ENCODE measurements at places on chromosomes 5 and 9.

GRCh38 chr5:140037012-140037411 is 6.1 kb downstream of the NRG2 start:
- no peak for DNase-seq

DNA sequence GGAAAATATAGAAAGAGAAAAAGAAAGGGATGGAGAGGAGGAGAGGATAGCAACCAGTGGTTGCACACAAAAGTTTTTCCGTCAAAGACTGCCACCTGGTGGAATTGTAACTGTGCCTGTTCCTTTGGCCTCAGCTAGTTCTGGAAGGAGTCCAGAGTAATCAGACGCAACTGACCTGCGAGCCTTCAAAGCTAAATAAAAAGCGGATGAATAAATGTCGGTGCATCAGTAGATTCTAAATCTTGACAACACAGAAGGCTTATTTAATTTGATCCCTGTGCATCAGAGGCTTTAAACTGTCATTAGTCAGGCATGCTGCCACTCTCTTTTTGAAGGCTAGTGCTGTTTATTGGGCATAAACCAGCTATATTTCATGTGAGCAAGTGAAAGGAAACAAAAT is 132.9 kb upstream of the ACO1 start:
- no peak for DNase-seq

DNA sequence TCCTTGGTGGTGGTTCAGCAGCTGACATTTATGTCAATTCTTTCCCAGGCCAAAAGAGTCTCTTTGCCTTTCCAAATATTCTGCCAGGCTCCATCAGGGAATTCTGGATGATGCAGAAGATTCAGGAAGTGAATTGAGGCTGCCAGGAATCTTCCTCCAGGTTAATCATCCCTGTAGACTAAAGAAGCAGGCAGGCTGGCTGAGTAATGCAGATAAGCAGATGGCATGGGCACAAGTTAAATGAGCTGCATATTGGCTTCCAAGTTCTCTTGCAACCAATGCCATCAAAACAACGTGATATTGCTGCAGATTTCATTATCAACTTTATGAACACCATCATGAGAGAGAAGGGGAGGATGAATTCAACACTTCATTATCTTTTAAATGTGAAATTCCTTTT is 324.5 kb downstream of the KCNN2 start:
- DNase-seq, result no peak

DNA sequence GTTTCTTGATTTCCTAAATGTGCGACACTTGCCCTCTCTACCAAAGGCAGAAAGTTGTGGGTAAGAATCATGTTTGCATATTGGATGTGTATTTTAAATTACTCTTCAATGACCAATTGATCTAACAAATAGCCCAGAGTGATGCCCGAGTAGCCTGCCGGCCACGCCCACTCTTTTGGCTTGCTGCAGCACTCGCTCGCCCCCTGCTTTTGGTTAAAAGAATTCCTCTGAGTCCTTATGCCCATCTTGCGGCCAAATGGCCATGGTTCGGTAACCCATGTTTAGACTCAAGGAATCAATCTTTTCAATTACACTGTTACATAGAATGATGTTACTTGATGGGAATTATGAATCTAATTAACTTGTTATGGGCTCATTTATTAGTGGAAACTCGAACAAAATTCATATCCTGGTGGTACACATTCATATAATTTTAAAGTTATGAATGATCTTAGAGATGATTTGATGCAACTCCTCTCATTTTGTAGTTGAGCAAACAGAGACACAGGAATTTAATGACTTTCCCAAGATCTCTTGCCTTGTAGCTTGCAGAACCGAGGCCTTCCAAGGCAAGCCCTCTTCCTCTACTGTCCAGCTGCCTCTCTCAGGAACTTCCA is 36.5 kb downstream of the PPIC start:
- no peak for DNase-seq

- no peak for DNase-seq
Measured at GRCh38 chr5:57505272-57506200, 22.9 kb upstream of the ACTBL2 start.

- DNase-seq, result no peak
Measured at GRCh38 chr5:58116346-58116745, 343.5 kb downstream of the PLK2 start.

DNA sequence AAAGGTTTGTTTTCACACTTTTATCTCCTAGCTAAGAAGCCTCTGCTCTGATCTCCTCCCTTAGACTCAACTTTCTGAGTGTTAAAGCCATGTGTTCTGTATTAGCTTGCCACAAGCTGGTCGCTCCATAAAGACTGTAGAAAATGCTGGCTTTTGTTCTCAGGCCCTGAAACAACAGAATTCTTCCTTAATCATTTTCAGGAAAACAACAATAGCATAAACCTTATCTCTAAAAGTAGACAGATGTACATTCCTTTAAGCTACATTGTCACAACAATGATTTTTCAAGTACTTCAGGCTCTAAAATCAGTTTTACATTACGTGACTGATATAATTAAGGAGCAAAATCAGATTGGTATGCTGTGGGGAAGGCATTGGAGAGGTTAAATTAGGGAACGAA is 41.9 kb downstream of the VCAN start:
- DNase-seq, result no peak

DNA sequence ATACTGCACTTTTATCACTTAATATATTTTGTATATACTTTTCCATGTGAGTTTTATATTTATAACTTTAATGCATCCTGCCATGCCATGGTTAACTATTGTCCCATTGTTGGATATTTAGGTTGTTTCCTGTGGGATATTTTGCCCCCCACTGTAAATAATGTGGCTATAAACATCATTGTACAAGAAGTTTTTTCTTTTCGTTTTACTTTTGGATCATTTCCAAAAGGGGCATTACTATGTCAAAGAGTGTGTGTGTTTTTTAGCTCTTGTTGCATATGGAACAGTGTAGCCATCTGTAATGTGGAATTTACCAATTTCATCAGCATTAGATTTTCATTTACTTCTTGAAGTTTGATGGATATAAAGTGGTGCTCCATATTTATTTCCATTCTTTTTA is 13.3 kb downstream of the ITGA2 start:
- no peak for DNase-seq

- no peak for DNase-seq
Measured at GRCh38 chr9:86749894-86750255, 197.4 kb downstream of the GAS1 start.

- DNase-seq, result no peak
Measured at GRCh38 chr5:131999441-132000240, 11.8 kb downstream of the ACSL6 start.

DNA sequence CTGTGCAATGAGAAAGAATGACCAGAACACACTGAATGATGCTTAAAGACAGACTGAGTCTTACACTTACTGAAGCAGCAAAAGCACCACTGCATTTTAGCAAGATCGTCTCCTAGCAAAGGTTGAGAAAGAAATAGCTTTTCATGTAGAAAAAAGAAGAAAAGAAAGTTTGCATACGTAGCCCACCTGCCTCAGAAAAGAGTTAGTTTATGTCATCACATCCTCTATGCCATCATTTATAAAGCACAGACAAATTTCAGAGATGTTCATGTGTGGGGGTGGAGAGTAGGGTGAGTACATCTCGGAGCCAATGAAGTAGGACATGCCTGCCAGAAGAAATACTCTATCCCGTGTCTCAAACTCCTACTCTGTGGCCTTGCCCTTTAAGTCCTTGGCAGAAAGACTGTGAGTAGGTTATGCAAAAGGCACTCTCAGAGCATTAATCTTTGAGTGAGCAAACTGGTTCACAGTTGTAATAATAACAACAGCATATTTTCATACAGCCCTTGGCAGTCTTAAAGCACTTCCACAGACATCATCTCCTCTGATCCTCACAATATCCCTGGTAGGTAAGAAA is 22.4 kb downstream of the NRG2 start:
- DNase-seq, result no peak

- DNase-seq, result no peak
Measured at GRCh38 chr9:134419684-134420076, 93.4 kb downstream of the RXRA start.

DNA sequence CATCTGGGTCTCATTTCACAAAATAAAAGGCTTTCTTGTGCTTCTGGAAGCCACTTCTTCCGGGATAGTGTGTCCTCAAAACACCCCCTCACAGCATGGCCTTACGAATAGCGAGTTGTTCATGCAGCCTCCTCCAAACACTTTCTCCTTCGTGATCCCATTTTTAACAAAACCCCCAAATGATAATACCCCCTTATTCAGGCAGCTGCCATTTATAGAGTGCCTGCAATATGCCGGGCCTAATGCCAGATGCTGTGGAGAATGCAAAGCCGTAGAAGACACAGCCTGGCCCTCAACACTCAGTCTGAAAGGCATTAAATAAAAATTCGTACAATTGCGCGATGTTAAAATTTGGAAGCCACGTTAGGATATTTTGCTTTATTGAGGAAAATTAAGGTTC is 66.4 kb upstream of the SLC44A1 start:
- no peak for DNase-seq

DNA sequence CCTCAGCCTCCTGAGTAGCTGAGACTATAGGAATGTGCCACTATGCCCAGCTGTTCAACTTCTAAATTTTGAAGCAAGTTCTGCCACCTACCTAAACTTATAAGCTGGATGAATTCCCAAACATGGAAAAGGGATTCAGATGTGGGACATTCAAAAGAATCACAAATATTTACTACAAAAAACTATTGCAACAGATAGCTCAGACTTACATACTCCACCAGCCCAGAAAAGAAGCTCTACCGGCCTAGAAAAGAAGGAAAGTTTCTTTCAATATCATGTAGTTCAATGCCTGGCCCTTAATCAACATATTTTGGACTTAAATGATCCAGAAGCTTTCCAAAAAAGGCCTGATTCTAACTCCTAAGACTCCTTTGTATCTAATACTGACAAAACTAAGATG is 23.8 kb downstream of the SH3RF2 start:
- DNase-seq, result no peak

GRCh38 chr9:110559869-110560268 is 19.7 kb downstream of the SVEP1 start:
- no peak for DNase-seq

DNA sequence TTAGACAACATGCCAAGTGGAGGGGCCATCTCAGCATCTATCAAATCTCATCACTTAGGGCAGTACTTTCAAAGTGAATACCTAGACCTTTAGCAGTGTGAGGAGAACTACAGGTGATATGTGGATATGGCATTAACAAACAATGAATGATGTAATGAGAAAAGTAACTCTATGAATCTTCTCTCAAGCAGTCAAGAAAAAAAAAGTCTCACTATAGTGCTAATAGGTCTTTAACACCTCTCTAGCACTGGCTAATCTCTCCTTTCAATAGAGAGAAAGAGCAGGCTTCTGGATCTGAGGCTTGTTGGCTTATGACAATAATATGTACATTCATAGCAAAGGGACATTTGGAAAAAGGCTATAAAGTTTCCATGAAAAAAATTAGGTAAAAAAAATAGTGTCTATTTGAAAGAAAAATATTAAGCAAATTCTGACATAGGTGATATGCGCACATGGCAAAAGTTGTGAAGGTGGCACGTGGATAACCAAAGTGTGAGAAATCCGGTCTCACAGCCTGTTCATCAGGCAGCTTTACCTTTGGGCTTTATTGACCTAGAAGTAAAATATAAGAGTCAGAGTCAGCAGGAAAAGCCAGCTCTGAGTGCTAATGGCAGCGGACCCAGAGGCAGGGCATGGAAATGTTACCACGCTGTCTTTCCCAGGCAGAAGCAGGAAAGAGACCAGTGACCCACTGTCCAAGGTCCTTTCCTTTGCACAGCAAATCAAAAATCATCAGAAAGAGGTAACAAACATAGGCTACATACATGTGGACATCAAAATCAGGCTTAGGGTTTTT is 203.4 kb downstream of the EFNA5 start:
- no peak for DNase-seq

DNA sequence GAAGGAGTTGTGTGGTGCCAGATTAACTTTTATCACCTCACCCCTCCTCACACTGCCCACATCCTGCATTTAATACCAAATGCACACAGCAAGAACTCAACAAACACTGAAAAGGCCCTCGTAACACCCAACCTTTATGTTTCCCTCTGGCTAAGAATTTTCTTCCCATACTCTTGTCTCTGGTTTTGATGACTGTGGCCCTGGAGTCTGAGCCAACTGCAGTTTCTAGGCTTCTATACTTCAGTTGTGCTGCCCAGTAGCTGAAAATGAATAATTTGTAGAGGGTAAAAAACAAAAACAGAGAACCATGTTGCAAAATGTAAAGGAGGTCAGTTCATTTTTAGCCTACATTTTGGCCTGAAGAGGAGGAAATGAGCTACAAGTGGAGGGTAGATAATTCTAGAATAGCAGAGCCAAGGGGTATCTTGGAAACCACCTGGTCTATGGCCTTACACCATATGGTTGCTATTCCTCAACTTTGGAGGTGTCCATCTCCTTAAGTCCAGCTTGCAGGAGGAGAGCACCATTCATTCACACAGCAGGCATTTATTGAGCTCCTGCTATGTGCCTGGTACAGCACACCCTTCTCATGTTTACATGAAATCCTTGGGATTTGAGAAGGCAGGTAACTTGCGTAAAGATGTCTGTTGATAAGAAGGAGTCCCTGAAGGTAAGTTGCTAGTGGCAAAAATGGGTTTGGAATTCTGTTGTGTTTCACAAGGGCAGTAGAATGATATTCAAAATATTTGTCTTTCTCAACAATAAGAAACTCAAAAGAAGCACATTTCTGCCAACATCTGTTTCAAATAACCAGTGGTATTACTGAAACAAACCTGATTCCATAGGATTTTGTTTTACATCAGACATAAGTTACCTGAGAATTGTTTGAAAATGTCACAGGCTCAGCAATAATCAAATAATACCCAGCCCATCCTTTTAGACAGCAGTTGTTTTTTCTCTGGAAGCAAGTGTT is 83.8 kb upstream of the TNFAIP8 start:
- no peak for DNase-seq

DNA sequence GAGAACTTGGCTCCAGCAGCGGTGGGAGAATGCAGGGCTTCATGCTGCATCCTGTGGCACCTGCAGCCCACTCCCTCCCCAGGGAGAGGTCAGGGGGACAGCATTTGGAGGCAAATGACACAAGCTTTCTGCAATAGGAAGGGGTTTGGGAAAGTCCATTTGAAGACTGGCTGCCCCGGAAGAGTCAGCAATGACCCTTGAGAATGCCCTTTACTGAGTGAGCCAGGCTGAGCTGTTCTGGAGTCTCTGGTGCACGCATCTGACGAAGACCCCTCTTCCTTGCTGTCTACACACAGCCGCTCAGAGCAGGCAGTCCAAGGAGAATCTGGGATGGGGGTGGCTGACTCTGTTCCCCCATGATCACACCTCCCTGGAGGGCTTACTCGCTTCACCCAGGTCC is 5.5 kb upstream of the NXNL2 start:
- DNase-seq, result no peak

DNA sequence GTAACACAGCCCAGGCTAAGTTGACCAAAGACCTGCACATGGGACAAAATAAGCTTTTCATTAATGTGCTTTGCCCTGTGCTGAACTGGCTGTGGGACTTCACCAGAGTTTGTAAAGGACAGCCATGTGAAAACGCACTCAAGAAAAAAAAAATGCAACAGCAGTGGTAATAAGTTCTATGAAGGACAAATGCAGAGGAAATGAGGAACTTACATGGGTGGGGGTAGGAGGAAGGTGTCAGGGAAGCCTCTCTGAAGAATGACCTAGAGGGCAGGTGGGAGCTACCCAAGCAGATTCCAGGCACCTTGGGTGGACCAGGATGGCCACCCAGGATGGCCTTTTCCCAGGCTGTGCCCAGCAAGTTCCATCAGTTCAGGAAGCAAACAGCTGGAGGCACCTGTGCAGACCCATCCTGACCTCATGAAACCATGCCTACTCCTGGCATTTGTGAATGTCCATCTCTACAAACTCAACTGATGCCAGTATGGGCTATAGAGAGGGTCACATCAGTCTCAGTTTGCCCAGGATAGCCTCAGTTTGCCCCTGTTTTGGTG is 6.7 kb upstream of the PHF2 start:
- DNase-seq, result no peak

- DNase-seq, result no peak
Measured at GRCh38 chr5:79811081-79811480, 121.4 kb downstream of the CMYA5 start.
